Stimulated activated CD4-positive, alpha-beta T cell treated with anti-CD3 and anti-CD28 coated beads, Interleukin-15, amount 100 ng/mL, for 48 hours (primary cell): ENCODE measurements at places on chromosomes 2 and 18.

- DNase-seq = no peak
Measured at GRCh38 chr2:32061973-32062861, 1.1 kb upstream of the SPAST start.

DNA sequence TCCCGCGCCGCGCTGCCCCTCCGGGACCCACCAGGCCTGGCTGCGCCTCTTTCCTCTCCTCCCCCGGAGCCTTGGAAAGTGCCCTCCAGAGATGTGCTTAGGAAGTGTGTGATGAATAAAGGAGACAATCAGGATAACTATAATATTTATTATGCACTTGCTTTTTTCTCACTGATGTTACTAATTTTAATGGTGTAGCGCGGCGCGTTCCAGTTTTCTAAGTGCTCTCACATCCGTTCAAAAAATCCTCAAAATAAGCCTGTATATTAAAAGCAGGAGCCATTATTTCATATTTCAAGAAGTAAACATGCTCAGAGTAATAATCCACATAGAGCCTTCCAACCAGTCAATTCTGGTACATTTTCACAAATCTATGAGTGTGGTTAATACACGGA lies 941 bp upstream of the MPPE1 start:
- no peak for DNase-seq

- no peak for DNase-seq
Measured at GRCh38 chr2:173414823-173415322, 60.2 kb downstream of the CDCA7 start.

DNA sequence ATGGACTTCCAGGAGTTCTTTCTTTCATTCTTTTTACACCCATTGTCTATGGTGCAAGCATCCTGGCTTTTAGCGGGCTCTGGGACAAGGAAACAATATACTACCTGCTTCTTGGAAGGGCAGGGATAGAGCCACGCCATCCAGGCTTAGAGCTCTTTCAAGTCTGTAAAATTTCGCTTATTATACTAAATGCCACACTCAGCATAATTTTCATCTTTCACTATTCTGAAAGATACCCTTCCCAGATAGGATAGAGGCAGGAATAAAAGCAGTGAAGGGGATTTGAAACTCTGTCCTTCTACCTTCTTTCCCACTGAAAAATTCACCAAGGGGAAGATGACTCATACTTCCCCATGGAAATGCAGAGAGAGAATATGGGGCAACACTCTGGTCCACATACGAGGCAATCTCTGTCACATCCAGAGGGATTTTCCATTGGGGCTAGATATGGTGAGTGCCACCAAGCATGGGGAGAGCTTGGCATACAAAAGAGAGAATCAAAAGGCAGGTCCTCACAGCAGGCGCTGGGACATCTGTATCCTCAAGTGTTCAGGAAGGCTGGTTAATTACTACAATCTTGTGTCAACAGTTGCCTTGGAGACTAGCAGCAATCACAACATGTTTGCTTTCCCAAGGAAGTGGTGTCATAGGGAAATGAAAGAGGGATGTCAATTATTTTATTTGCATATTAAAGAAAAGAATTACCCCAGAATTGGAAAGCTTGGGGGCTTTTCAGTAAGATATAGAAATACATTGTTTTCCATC lies 127.6 kb downstream of the TDRD15 start:
- no peak for DNase-seq

DNA sequence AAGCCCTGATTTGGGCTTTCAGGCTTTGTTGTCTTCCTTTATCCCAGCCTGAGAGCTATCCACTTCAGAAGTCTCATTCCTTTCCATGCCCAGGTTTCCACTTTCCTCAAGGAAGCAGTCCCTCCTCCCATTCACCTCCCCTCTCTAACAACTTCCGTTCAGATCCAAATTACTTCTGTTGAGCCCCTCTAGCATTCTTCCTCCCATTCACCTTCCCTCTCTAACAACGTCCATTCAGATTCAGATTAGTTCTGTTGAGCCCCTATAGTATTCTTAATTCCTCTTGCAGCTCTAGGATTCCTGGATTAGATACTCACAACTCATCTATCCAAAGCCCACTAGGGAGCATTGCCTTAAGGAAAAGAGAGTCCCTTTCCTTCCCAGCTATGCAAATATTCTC lies 216.8 kb downstream of the RAD51AP2 start:
- no peak for DNase-seq

GRCh38 chr18:4631239-4631638 lies 176.1 kb upstream of the DLGAP1 start:
- no peak for DNase-seq

GRCh38 chr2:42141687-42142546 lies 27.2 kb upstream of the EML4 start:
- no peak for DNase-seq
